Bronchial epithelial cell (primary cell): ENCODE measurements at places on chromosomes 13 and 19. TPM values are rescaled to one million over a fixed set of nuclear protein-coding genes. Genes with fewer than 3 reads are reported as not detected.

DNA sequence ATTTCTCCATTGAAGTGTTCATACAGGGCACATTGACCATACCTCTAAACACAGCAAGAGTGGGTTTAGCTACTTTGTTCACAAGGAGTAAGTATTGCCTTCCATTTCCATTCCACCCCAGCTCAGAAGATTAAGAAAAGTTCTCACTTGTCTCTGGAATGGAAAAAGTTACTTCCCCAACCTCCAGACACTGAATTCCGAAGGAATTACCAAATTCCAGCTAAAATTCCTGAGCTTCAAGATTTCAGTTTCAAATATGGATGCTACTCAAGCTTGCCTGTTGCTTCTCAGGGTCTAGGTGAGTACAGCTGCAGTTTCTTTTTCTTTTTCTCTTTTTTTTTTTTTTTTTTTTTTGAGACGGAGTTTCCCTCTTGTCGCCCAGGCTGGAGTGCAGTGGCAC lies 33.6 kb downstream of the TEX26 start:
- DNase-seq = no peak

- no peak for DNase-seq
Measured at GRCh38 chr19:48638831-48639381, 1.7 kb upstream of the DBP start.

DNA sequence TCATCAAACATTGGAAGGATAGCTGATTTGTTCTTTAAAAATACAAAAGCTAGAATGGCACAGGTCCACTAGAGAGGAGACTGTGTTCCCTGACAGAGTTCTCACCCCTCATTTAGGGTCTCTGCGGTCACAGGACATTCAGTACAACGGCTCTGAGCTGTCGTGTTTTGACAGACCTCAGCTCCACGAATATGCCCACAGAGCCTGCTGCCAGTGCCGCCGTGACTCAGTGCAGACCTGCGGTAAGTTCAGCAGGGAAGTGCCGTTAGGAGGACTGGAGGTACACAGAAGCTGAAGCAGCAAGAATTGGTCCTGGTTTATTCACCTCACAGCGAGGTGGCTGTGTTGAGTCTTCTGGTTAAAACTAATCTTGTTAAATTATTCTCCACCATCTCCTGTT lies 90.0 kb downstream of the TNFRSF19 start:
- DNase-seq = no peak

Gene ZNF468
- total RNA-seq = 86.9 and 132 TPM in 2 replicates

GRCh38 chr19:18274219-18274780 lies at the start of gene IQCN:
TSS of gene IQCN (minus strand) at chr19:18274452. CDS start at chr19:18269478, 4,974 bp downstream.
- DNase-seq = peak; percentile 48

GRCh38 chr13:21675095-21675991 lies 4.5 kb downstream of the FGF9 start:
- no peak for DNase-seq

DNA sequence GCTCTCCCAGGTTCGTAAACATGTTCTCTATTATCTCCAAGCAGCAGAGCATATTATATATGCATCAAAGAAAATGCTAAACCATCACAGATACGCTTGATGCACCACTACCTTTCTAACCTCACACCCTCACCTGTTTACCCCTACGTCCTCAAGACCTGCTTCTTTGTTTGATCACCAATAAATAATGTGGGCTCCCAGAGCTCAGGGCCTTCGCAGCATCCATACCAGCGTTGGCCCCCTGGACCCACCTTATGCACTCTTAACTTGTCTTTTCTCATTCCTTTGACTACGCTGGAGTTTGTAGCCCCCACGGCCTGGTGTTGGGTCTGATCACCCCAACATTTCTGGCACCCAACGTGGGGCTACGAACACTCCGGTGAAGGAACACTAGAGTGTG lies 10.0 kb upstream of the ZNF443 start:
- DNase-seq = no peak

GRCh38 chr19:1073063-1073955 lies 6.3 kb downstream of the ARHGAP45 start:
- DNase-seq = no peak

Gene SHISA7
- not detected in 2 replicates for total RNA-seq

DNA sequence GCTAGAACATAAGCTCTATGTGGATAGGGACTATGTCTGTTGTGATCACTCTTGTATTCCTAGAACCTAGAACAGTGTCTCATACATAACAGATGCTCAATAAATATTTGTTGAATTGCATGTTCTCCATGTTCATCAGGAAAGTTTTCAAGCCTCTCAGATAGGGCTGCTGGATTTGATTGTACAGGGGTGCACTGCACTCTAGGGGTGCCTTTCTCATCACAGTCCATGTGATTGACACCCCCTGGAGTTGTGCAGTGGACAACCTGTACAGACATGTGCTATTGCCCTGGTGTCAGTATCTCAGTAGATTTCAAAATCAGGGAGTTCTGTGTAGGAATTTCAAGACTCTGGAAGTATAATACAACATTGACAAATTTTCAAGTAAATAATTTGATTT lies 58.9 kb downstream of the MBNL2 start:
- DNase-seq = no peak

GRCh38 chr13:77751513-77752456 lies 54.3 kb downstream of the SLAIN1 start:
- DNase-seq = peak; percentile 59

Gene ZNF835
- total RNA-seq = under 0.01 TPM in 2 replicates

Gene B3GNT3
- 11.6 and 27.4 TPM in 2 replicates for total RNA-seq

DNA sequence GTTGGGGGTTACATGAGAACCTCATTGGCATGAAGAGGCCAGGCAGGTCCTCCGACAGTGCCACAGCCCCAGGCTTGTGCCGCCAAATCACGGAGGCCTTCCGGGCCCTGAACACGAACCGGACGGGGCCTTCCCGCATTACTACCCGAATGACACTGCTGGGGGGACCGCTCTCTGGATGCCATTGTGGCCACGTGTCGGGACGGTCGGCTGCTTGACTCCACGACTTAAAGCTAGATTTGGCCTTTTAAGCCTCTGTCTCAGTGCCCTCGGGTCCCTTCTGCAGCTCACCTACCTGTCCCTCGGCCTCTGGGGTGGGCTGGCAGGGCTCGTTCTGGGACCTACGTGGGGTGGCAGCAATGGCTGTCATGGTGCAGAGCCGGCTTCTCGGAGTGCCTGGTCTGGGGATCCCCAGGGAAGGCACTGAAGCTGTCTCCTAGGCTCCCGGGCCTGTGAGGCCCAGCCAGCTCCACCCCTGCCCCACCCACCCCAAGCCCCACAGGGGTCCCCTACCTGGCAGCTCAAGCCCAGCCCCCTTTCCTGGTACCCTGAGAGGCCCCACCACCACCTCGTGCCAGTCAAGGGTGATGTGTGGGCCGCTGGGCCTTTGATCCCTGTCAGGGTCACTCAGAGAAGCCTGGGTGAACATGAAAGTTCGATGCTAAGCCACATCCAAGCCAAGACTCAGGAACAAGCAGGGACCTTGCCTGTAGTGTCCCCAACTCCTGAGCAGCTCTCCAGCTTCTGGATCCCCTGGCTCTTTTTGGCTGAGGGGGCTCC lies 245.8 kb upstream of the SGCG start:
- no peak for DNase-seq

- DNase-seq = no peak
Measured at GRCh38 chr19:45363861-45364459, 6.4 kb downstream of the ERCC2 start.

Gene RRAS
- total RNA-seq = 24.2 and 44.4 TPM in 2 replicates

DNA sequence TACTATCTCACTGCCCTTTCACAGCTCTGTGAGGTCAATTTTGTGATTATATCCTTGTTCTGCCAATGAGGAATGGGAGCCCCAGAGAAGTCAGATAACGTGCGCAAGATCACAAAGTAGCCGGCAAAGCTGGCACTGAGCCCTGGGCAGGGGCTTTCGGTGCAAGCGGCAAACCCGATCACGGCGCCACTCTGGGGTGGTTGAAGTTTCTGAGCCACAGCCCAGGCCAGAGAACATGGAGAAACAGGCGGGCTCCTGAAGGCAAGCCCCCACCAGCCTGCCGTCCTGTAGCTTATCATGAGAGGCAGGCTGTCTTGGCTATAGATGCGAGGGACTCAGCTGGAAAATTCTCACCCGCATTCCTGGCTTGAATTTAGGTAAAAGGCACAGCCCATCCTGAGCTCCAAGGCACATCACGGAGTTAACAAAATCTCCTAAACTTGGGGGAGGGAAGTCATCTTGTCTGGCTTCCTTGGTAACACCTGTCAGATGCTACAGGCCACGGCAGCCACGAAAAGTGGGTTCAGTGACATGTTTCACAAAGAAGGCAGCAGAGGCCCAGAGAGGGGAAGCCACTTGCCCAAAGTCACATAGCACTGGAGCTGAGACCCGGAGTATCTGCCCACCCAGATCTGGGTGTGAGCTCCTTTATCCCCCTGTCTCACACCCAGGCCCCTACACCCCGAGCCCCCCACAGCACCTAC lies 12.5 kb downstream of the TNNT1 start:
- DNase-seq = no peak

DNA sequence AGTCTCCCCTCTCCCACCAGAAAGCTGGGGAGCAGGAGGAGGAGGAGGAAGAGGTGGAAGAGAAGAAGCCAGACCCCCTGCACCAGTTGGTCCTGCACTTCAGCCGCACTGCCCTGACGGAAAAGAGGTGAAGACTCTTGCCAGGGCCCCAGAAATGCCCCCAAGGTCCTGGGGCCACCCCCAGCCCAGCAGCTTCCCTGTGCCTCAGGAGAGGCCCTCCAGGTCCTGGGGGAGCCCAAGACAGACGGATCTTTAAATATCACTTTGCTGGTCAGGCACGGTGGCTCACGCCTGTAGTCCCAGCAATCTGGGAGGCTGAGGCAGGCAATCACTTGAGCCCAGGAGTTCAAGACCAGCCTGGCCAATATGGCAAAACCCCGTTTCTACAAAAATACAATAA lies 88.8 kb downstream of the MAP4K1 start:
- DNase-seq = no peak

Gene F10
- 0.26 TPM in 1 of 2 replicates, not detected in the other for total RNA-seq

Gene KLK4
- total RNA-seq = not detected in 2 replicates

DNA sequence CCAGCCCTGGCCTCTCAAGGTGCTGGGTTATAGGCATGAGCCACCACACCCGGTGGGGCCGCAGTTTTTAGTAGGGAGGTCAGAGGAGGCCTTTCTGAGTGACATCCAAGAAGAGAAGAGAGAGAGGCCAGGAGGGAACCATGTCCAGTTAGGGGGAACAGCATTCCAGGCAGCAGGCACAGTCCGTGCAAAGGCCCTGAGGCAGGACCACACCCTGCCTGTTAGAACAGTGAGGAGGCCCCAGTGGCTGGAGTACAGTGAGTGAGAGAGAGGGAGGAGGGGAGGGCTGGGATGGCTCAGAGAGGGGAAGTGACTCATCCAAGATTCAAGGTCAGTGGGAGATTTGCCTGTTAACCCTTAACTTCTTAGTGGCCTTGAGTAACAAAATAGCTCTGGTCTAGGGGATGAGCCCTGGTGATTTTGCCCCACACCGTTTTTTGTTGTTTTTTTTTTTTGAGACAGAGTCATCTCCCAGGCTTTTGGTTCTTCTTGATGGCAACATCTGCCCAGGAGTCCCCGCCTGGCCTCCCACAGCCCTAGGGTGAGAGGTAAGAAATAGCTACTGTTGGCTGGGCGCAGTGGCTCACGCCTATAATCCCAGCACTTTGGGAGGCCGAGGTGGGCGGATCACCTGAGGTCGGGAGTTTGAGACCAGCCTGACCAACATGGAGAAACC lies 2.7 kb upstream of the PLIN3 start:
- DNase-seq = peak; percentile 89

GRCh38 chr13:41970022-41970421 lies 9.1 kb upstream of the VWA8 start:
- DNase-seq = no peak

DNA sequence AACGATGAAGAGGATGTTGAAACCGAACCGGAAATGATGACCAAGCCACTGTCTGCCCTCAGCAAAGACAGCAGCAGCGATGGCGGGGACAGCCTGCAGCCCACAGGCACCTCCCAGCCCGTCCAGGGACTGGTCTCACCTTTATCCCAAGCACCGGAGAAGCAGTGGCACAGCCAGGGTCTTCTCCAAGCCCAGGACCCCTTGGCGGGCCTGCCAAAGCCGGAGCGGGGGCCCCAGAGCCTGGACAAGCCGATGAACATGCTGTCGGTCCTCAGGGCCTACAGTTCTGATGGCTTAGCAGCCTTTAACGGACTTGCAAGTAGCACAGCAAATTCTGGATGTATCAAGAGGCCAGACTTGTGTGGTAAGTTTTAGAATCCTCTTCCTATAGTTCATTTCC lies 177.0 kb downstream of the ZNF536 start:
- DNase-seq = no peak

- DNase-seq = no peak
Measured at GRCh38 chr13:25379011-25379410, 7.2 kb downstream of the ATP8A2 start.
